ENCODE measurements at places on chromosomes 2 and 18.

GRCh38 chr2:121388371-121388770 lies 103.4 kb upstream of the TFCP2L1 start:
- no peak for DNase-seq

GRCh38 chr2:42073739-42074503 lies 26.1 kb downstream of the PKDCC start:
- no peak for DNase-seq

- DNase-seq = peak; percentile 58
These were observed 59.6 kb downstream of the NCK2 start for GRCh38 chr2:105804266-105804665.

GRCh38 chr2:163610817-163611556 lies 124.8 kb downstream of the FIGN start:
- no peak for DNase-seq

DNA sequence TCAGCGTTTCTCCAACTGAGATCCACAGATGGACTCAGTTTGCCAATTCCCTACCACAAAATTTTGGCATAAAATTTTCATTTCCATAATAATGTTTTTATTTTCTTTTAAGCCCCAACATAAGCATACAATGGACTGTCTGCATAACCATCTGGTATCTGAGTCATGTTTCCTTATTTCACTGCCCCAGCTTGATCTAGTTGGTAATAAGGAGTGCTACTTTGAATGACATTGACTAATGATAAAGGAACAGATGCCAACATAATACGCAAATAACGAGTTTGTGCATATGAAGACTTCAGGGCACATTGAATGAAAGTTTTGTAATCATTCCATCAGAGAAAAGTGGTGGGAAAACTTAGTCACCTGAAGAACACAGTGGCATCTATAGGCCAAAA lies 8.8 kb upstream of the MBD2 start:
- DNase-seq = no peak

DNA sequence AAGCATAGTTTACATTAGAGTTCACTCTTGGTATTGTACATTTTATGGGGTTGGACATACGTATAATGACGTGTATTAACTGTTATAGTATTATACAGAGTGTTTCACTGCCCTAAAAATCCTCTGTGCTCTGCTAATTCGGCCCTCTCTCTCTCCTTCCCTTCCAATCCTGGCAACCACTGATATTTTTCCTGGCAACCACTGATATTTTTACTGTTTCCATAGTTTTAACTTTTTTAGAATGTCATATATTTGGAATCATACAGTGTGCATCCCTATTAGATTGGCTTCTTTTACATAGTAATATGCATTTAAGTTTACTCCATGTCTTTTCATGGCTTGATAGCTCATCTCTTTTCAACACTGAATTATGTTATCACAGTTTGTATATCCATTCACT lies 526.7 kb downstream of the RIT2 start:
- DNase-seq = no peak

GRCh38 chr2:221203125-221203524 lies 369.0 kb downstream of the EPHA4 start:
- no peak for DNase-seq

- peak; percentile 49 for DNase-seq
These were observed 574.1 kb downstream of the SATB2 start for GRCh38 chr2:198883604-198884003.

DNA sequence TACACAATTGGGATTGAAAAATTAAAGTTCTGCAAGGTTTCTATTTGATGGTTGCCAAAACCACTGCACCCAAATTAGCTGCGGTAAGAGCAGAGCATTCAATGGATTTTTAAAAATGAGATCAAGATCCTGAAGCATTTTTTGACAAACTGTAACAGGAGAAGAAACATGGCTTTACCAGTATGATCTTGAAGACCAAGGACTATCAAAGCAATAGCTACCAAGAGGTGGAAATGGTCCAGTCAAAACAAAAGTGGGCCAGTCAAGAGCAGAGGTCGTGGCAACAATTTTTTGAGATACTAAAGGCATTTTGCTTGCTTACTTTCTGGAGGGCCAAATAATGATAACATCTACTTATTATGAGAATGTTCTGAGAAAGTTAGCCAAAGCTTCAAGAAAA lies 186.8 kb downstream of the RDH14 start:
- DNase-seq = peak; percentile 79

DNA sequence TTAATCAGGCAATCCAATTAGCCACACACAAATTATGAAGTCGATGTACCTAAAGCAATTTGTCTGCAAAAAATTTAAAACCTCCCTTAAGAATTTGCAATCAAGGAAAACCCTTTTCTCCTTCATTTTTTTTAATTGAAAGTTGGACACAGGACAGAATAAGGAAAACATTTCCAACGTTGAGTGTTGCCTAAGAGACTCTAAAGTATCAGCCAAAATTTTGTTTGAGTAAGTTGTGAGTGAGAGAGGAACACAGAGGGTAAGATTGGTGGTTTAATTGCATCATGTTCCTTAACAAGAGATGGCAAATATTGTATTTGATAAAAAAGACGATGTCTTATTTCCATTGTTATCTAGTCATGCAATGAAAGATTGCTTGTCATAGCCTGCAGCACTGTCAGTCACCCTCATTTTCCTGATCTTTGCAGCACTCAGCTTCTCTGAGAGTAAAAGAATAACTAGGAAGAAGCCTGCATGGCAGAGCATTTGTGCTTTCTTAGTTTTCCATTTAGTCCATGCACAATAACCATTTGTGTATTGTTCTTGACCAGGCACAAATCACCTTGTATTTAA lies 115.5 kb downstream of the ICOS start:
- no peak for DNase-seq

DNA sequence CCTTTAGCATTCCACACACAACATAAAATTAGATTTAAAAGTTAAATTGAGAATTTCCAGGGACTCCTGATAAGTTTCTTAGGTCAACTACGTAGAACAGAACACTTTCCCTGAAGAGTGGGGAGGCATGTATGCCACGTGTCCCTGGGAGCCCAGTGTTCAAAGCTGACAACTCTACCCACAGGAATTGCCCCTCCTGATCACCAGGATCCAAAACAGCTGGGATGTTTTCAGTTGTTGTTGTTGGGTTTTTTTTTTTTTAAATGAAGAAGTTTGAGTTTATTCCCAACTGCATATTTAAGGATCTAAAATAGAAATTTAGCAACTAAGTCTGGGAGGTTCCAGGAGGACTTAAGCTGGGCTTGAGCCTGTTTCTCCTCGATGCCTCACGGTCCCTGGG lies 100.5 kb downstream of the TPGS2 start:
- DNase-seq = no peak

DNA sequence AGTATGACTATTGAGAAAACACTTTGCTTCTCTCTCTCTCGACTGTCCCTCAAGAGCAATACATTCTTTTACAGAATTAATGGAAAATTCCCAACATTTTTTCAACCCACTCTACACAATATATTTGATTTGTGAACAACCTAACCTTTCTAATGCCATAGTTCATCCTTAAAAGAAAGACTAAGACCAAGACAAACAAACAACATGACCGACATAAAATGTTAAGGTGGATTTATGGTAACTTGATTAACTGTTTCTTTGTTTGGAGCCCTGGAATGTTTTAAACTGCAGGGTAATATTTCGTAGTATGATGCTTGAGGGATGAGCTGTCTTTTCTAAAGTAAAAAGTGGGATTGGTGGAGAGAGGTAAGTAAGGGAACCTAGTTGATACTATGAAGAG lies 738.2 kb downstream of the MBD2 start:
- DNase-seq = no peak

DNA sequence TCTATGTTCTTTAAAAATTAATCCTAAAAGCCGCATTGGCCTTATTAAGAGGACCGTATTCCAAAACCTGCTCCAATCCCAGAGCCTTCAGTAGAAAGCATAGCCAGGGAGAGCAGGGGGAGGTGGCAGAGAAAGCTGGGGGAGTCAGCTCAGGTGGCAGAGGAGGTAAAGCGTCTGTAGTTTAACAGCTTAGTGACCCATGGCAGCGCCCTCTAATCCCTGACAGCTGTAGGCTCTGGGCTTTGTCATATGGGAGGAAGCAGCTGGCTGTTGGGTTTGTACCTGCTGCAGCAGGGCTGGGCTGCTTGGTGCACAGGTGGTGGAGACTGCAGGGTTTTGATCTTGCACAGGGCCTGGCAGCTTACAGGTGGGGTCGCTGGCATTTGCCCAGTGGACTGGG lies 50.6 kb downstream of the THNSL2 start:
- DNase-seq = no peak

- no peak for DNase-seq
These were observed 137.6 kb upstream of the HNMT start for GRCh38 chr2:137826373-137827372.

DNA sequence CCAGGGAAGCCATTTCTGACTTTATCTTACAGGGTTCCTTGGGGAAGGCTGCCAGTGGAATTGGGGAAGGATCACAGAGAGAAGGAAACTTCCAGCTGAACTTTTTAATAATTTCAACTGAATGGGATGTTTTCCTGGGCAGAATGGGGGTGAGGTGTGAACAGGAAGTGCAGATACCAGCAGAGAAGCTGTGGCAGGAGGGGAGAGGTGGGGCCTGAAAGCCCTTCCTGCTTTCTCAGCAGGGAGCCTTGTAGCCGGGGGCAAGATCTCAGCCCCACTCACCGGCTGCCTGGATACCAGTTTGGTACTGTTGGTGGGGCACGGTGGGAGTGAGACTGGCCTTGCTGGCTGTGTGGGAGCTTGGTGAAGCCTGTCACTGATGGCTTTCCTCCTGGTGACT lies 170.5 kb downstream of the ZBTB7C start:
- no peak for DNase-seq
